Activated CD4-positive, alpha-beta T cell treated with anti-CD3 and anti-CD28 coated beads, Interleukin-2, amount 10 ng/mL, durations not matched to agents 7 days and 5 days (primary cell): ENCODE measurements at places on chromosomes 7 and 10. TPM values are rescaled to one million over a fixed set of nuclear protein-coding genes. Genes with fewer than 3 reads are reported as not detected.

Gene EPO
- total RNA-seq: not detected

Gene ITGB8
- total RNA-seq: not detected

Gene CHRM2
- not detected for total RNA-seq

Gene GIMAP4
- 311 TPM for total RNA-seq

Gene TRIM74
- 1.5 TPM for total RNA-seq

Gene SEMA3C
- total RNA-seq: not detected

Gene HECW1
- not detected for total RNA-seq

Gene GJD4
- not detected for total RNA-seq

Gene GRID1
- total RNA-seq: not detected

Gene TMEM196
- not detected for total RNA-seq

Gene IMMP2L
- 6.5 TPM for total RNA-seq

Gene GIMAP5
- total RNA-seq: 111 TPM

Gene ELN
- total RNA-seq: not detected

Gene NEUROG3
- not detected for total RNA-seq

Gene ZNF804B
- not detected for total RNA-seq

Gene FAM107B
- total RNA-seq: 180 TPM

Gene ZNF438
- 3.1 TPM for total RNA-seq

Gene ELOVL3
- not detected for total RNA-seq

Gene PRSS2
- not detected for total RNA-seq

Gene FAM13C
- not detected for total RNA-seq

Gene LRRN3
- 262 TPM for total RNA-seq

Gene OR9A2
- total RNA-seq: not detected

Gene RNLS
- 1.2 TPM for total RNA-seq

Gene AGR2
- total RNA-seq: not detected

Gene SPDYE9
- not detected for total RNA-seq

Gene CASTOR2
- total RNA-seq: 2.6 TPM

Gene TMEM130
- total RNA-seq: not detected

Gene ANKRD2
- not detected for total RNA-seq

Gene SH2D4B
- total RNA-seq: 0.07 TPM

Gene CALHM2
- 89.6 TPM for total RNA-seq
